Inflammatory macrophage treated with lipopolysaccharide for 4 hours (primary cell): ENCODE measurements at places on chromosomes 7 and 10.

DNA sequence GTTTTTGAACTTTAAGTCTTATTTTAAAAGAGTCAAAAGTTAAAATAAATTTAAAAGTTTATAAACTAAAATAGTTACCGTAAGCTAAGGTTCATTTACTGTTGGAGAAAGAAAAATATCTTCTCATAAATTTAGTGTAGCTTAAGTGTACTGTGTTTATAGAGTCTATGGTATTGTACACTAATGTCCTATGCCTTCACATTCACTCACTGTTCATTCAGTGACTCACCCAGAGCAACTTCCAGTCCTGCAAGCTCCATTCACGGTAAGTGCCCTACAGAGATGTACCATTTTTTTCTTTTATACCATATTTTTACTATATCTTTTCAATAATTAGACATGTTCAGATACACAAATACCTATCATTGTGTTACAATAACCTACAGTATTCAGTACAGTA is 97.6 kb downstream of the PTN start:
- no peak for DNase-seq

DNA sequence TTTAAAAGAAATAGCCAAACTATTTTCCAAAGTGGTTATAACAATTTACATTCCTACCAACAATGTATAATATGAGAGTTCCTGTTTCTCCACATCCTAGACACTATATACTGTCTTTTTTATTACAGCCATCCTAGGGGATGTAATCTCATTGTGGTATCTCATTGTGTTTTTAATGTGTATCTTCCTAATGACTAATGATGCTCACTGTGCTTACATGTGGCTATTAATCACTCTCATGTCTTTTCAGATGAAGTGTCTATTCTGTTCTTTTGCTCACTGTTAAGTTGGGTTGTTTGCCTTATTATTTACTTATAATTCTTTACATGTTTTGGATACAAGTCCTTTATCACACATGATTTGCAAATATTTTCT is 71.8 kb downstream of the ZNF438 start:
- no peak for DNase-seq

DNA sequence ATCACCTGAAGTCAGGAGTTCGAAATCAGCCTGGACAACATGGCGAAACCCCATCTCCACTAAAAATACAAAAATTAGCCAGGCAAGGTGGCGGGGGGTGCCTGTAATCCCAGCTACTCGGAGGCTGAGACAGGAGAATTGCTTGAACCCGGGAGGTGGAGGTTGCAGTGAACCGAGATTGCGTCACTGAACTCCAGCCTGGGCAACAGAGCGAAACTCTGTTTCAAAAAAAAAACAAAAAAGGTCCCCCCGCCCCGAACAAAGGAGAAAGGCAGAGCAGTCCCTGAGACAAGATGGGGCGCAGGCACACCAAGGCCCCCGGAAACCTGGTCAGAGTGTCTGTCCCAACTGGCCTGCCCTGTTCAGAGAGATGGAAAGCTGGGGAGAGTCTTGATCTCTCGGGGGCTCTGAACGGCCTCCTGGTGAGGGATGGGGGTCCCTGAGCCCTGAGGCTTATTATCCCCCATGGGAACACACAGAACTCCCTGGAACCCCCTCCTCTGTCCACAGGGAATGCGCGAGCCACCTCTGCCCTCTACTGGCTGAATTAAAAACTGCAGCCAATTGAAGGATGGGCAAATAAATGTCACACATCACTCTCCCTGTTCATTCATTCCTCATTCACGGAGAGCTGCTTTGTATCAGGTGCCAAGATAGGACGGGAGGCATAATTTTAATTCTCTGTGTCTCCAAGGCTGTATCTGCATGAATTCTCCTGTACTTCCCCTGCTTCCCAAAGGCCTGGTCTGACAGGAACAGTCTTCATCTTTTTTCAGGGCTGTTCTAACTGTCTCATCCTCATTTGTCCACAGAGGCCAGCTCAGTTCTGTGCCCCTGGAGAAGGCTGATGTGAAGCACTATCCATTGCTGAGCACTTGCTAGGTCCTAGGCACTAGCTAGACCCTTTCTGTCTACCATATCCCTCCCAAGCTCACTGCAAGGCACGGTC is 28.9 kb downstream of the MAT1A start:
- peak; percentile 30 for DNase-seq

- no peak for DNase-seq
Measured at GRCh38 chr7:133315332-133316040, 62.6 kb downstream of the EXOC4 start.

DNA sequence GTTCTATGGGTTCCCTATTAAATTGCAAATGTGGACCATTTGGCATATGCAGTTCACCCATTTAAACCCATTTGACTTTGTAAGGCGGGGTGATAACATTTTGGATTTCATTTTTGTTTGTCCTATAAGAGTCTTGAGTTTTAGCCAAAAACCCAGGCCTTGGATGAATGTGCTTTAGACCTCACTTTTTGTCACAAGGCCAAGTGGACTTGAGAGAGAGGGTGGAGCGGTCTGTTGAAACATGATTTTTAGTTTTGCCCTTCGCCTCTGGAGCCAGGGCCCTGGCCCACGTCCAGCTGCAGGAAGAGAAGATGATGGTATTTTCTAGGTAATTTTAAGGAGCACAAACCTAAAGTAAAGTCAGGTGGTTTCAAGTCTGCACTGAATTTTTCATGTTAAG is 260.1 kb downstream of the SLC25A13 start:
- no peak for DNase-seq

- no peak for DNase-seq
Measured at GRCh38 chr7:1897076-1897860, 227.2 kb downstream of the ELFN1 start.

GRCh38 chr10:71260622-71261325 is 48.4 kb downstream of the UNC5B start:
- no peak for DNase-seq

DNA sequence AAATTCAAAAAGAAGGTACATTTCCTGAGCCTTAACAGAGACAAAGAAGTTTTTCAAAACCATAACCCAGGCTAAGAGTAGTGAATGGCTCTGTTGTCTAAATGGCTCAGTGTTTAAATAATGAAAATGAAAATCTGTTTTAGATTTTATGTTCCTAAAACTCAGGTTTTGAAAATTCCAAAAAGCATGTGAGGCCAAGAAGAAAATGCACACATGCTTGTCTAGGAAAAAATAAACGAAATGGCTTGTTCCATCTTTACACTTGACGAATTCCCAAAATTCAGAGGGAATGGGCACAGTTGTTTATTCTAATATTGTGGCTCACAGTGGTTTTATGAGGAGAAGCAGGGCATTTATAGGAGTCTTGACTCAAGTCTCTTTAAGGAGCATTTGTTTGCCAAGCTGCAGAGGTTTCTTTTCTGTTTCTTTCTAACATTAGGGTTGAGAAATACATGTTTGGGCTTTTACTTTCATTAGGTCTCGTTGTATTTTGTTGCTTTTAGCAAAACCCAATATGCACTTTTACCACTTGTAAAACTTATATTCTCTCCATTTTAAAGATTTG is 527.6 kb upstream of the ANKRD30A start:
- no peak for DNase-seq

DNA sequence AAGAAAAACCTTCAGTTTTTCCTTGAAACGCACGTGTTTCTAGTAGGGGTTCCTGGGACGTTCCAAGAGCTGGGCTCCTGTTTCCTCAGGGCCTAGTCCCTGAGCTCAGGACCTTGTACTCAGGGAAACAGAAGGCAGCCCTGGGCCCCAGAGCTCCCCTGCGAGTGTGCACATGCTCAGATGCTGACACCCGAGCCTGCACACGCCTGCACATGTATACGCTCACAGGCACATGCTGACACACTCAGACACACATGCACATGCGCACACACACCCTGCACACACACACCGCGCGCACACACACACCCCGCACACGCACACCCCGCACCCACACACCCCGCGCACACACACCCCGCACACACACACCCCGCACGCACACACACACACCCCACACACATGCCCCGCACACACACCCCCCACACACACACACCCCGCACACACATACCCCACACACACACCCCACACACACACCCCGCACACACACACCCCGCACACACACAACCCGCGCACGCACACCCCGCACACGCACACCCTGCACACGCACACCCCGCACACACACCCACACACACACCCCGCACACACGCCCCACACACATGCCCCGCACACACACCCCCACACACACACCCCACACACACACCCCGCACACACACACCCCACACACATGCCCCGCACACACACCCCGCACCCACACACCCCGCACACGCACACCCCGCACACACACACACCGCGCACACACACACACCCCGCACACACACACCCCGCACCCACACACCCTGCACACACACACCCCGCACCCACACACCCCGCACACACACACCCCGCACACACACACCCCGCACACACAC is 52.2 kb downstream of the CALML3 start:
- DNase-seq = no peak

GRCh38 chr10:101566333-101567164 is 21.5 kb downstream of the POLL start:
- no peak for DNase-seq

DNA sequence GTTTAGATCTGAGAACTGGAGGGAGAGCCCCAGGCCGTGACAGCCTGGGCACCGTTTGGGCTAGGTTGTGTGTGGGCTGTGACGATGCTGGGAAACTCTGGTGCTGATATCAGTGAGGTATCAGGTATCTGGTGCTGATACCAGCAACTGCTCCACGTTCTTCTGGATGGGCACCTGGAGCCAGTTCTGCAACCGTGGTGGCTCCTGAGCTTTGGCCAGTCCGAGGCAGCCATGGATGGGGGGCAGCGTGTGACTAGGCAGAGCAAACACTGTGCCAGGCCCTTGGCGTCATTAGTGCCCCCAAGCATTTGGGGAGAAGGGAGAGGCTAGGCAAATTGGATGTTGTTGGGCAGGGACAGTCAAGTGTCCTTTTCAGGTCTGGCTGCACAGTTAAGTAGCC is 57.9 kb downstream of the ZNF467 start:
- no peak for DNase-seq

- DNase-seq = no peak
Measured at GRCh38 chr7:155027879-155028278, 25.0 kb upstream of the PAXIP1 start.

- DNase-seq = no peak
Measured at GRCh38 chr10:3400348-3400747, 227.8 kb upstream of the PITRM1 start.

DNA sequence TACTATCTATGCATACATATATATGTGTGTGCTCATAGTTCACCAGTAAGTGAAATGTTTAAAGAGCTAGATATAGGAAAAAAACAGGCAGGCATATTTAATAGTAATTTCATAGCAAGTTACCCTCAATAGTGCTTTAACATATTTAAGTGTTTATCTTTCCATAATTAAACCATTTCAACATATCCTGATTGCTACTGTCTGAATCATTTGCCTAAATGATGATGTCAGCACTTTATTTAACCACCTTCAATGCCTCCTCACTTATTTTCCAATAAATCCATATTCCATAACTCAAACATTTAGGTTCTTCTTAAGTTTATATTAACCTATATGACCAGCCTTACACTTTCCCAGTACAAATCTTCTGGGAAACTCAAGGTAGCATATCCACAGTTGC is 601.1 kb downstream of the ARL4A start:
- DNase-seq = no peak

DNA sequence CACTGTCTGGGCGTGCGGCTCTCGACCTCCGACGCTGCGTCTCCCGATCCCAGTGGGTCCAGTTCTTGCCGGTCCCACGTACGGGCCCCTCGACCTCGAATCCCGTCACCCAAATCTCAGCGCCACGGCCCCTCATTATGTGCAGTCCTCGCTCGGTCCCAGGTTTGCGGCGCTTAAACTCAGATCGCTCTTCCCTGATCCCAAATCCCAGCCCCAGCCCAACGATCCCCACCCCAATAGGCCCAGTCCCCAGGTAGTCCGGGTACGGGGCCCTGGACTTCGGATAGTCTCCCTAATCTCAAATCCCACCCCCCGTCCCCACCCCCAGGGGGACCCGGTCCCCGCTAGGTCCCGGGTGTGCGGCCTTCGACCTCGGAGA is 666 bp downstream of the HNRNPF start:
- no peak for DNase-seq

- DNase-seq = no peak
Measured at GRCh38 chr7:132422502-132423111, 153.7 kb downstream of the PLXNA4 start.

DNA sequence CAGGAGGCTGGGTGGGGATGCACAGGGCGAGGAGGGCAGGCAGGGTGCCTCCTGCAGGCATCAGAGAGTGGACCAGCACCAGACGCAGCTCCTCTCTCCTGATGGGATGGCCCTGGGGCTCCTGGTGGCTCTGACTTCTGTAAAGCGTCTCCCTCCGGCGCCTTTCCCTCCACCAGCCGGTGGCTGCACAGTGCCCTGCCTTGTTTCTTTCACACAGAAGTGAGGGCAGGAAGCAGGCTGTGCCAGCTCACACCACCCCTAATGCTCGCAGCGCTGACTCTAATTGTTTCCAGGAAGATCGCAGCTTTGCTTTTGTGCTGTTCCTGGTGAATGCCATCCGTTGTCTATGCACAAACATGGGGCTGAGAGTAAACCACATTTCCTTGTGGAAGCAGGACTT is 152.3 kb upstream of the LANCL2 start:
- no peak for DNase-seq

DNA sequence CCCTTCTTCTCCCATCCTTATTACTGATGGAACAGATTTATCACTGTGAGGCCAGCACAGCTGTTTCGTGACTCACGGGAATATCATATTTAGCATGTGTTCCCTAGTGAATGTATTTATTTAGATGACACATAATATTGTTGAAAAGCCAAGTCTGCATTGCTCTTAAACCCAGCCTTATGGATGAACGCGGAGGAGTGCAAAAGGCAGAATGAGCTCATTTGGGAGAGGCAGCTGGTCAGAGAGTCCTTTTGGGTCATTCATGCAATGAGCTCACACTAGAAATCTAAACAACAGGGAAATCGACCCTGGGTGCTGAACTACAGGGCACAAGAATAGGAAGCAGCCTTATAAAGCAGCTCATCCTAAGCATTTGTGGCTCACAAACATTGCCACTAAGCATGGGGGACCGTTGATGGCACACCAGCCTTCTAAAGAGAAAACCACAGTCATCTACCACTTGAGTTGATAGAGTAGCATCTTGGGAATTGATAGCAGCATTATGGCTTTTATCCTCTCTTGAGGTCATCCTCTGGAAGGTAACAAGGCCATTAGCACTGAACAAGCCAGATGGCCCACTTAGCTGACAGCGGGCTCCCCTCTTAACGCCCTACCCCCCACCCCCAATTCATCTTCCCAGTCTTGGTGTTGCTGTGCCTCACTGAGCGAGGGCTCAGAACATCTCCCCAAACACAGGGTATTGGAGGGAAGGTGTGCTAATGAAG is 32.9 kb upstream of the SDK1 start:
- DNase-seq = no peak
